ENCODE measurements at places on chromosomes 3 and 15.

- peak; percentile 53 for DNase-seq
Observed at GRCh38 chr3:69368129-69368741, 17.7 kb downstream of the FRMD4B start.

GRCh38 chr3:162769564-162769963, 1273.0 kb downstream of the OTOL1 start:
- DNase-seq, result peak; percentile 20

DNA sequence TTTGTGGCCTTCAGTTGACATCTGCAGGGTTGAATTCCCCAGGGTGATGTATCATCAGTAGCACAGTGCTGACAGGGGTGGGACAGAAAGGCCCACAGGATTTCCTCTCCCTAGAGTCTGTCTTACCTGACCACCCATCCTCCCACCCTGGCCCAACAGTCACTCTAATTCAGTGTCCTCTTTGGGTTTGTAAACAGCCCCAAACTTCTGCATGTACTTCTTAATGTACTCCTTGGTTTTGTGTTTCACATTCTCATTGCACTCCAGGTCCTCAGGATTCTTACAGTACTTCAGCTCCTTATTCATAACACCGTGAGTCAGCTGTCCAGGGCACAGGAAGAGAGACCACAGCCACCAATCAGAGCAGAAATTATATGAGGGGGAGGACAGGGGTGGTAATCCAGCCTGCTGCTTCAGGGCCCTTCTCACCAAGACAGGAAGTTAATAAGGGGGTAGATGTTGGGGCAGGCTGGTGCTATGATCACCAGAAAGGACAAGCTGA, 37.5 kb downstream of the NBEAL2 start:
- peak; percentile 83 for DNase-seq

DNA sequence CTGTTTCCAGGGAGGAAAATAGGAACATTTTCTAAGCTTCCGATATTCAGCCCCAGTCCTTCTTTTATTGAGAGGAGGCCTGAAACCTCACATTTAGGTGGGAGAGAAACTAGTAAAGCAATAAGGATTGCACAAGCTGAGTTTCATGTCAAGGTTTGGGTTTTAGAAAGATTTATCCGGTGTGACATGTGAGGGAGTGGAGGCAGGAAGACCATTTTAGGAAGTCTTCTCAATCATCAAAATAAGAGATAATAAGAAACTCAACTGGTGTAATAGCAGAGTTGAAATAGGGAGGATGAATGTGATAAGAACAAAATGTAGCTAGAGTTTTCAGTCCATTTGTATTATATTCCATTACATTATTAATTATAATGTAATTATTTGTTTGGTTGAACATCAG, 27.7 kb upstream of the CLDN16 start:
- no peak for DNase-seq
